ENCODE measurements at places on chromosomes 3 and 15.

GRCh38 chr3:7707187-7707586 lies 794.4 kb upstream of the LMCD1 start:
- no peak for DNase-seq

DNA sequence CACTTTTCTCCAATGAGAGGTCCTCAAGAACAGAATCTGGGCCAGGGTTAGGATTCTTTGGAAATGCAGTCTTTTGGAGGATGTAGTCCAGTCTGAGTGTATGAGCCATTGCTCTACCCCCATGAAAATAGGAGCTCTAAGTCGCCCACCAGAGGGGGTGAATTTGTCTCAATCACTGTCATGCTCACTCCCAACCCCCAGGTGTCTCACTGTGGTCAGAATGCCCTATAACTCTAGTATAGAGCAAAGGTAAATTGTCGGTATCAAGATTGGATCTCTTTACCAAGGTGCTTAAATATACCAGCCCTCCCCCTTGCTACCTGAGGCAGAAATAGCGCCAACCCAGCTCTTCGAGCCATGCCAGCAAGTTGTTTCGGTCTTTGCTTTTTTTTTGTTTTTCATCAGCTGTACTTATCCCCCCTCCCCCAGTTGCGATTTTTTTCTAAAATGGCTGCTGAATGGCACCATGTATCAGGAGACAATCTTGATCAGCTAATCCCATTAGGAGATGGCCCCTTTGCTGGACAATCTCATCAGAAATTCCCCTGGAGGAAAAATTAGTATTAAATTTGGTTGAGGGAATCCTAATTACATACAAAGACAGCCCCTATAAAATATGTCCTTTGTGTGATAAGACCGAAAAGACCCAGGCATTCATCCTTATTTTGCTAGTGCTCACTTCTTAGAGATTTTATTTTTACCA lies 130.7 kb downstream of the EBLN2 start:
- no peak for DNase-seq

- no peak for DNase-seq
Measured at GRCh38 chr15:94743668-94744067, 512.3 kb downstream of the MCTP2 start.

DNA sequence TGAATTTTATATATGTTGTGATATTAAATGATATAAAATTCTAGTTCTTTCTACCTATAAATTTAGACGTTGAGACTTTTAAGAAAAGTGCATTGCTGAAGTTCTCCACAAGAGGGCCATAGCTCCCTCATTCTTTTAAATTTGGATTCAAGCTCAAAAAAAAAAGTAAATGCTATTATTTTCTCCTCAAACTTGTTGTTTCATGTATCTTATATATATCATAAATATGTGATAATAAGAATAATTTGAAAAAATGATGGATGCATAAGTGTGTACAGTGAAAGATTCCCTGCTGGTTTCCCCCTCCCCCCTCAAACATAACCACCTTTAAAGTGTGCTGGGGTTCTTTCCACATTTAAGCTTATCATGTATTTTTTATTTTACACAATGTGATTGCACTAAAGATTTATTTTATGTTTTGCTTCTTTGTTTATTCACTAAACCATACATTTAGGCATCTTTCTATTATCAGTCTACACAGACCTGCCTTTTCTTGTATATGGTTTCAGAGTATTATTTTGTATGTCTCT lies 769.4 kb upstream of the GOLIM4 start:
- no peak for DNase-seq

- no peak for DNase-seq
Measured at GRCh38 chr3:186882150-186882524, 39.6 kb downstream of the ADIPOQ start.

DNA sequence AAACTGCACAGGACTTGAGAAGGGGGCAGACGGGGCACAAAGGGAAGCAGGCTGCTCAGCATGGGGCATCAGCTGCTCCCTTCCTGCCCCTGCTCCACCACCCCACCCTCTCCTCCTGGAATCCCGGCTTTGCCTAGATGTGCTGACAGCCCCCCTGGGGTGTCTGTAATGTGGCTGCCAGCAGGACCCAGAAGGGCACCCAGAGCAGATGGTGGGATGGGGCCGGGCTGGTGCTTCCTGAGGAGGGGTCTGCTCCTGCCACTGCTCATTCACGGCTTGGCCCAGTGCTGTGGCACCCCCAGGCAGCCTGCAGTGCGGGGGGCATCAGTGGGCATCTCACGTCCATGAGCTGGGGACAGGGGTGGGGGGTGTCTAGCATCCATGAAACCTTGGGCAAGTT lies 10.2 kb downstream of the H1-8 start:
- DNase-seq = no peak

GRCh38 chr3:52833202-52833601 lies 1.6 kb downstream of the MUSTN1 start:
- no peak for DNase-seq

DNA sequence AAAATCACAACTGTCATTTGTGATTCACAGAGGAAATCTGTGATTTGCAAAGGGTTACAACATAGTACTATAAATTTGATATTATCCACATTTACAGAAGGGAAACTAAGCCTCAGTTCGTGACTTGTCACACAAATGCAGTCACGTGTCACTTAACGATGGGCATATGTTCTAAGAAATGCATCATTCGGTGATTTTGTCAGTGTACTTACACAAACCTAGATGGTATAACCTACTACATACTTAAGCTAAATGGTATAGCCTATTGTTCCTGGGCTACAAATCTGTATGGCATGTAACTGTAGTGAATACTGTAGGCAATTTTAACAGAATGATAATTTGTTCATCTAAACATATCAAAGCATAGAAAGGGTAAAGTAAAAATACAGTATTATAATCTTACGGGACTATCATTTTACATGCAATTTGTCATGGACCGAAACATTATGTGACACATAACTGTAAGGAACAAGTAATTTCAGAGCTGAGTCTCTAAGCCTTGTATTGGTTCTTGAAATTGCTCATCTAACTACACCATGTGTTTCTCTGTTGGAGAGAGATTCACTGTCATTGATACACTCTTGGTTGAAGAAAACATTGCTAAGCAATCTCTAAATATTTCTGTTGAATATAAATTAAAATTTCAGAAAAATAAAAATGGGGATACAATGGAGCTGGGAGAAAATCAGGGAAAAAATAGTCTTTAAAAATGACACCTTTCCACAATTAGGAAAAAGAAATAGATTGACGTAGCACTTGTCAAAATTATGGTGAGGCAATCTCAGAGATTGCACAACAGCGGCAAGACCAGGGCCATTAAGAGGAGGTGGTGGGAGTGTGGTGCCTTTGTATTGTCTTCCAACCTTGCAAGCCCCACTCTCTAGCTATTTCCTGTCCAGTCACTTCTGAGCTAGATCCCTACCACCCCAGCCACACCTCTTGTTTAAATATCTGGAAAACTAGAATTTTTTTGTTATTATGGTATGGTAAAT lies 645.8 kb upstream of the TBL1XR1 start:
- DNase-seq = no peak

DNA sequence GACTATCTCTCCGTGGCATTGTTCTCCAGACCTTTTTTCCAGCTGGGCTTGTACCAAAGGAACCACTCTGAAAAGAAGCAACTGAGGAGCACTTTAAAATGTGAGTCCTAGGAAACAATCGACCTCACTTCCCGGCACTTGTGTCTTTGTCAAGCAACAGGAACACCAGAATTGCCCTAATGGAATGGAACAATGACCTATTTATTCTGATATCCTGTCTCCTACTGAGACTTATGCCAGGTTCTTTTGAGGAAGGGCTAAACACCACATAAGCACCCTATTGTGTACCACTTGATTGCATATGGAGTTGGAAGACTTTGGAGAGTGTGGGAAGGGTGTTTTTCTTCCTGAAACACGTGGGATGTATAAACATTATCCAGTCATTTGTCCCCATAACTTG lies 56.8 kb upstream of the TGFBR2 start:
- DNase-seq = no peak

GRCh38 chr3:13372656-13373055 lies 47.5 kb downstream of the NUP210 start:
- DNase-seq = no peak

GRCh38 chr15:100924436-100924835 lies 5.3 kb downstream of the LRRK1 start:
- no peak for DNase-seq

GRCh38 chr15:80785335-80785734 lies 6.2 kb downstream of the CEMIP start:
- no peak for DNase-seq

- DNase-seq = no peak
Measured at GRCh38 chr3:127684871-127685707, 12.3 kb downstream of the ABTB1 start.

DNA sequence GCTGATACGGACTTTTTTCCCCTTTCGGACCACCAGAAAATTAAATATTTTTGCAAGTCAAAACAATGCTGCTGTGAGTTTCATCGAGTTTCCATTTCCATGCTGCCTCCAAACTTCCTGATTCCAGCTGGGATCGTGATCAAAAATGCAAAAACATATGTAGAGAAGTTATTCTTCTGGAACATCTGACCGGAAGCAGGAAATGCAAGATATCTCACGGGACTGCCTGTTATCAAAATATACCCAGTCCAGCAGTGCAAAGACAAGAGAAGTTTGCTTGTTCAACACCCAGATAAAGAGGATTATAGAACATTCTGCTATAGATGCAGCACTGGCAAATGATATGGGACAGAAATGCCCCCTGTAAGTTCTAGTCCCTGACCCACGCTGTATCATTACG lies 726.7 kb upstream of the NR2F2 start:
- DNase-seq = no peak

DNA sequence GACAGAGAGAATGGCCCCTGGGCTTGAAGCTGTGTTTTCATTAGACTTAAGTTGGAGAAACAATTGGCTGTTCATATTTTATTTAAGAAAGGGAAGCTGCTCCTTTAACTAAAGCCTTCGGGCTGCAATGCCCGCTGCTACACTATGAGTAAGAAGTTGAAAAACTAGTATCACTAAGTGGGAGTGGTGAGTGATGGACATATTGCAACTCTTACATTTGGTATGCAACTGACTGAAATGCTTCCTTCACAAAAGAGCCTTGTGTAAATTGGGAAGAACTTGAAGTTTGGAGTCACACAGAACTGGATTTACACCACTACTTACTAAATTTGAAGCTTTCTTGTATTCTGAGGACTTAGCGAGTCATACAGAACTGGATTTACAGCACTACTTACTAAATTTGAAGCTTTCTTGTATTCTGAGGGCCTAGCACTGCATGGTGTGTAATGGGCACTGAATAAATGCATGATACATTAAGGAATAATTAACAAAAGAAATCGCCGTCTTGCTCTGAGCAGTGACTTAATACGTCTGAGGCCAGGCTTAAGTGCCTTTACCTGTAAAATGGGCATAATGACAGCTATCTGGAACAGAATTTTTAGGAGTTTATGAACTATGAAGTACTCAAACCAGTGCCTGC lies 149.5 kb downstream of the RYR3 start:
- DNase-seq = no peak

GRCh38 chr15:60611592-60612346 lies 132.8 kb upstream of the ICE2 start:
- no peak for DNase-seq

- DNase-seq = no peak
Measured at GRCh38 chr15:64600794-64601193, 140.4 kb downstream of the ZNF609 start.

DNA sequence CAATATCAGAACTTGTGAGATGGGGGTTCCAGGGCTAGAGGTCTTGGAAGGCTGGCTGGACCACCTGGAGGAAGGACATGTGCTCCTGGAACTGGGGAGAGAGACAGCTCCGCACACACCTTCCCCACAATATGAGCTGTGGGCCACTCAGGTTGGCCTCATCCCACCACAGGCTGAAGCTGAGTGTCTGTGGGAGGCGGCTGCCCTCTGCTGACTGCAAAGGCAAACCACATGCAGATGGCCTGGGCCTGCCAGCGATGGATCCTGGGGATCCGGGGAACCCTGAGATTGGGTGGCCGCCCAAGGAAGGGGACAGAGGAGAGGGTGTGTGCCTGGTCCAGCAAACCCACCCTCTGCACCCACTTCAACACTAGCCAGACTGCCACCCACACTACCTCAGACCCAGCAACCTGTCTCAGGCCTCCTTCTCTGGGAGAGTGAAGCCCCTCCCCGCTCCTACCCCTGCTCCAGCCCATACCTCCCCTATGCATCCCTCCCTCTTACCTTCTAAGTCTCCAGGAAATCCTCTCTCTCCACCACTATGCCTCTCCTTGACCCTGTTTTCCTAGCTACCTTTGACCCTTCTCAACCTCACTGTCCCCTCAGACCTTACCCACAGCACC lies 44.8 kb downstream of the CYP11A1 start:
- no peak for DNase-seq

- DNase-seq = no peak
Measured at GRCh38 chr15:53414167-53414566, 345.3 kb downstream of the WDR72 start.

GRCh38 chr3:184565421-184566211 lies 4.0 kb downstream of the EPHB3 start:
- no peak for DNase-seq

GRCh38 chr3:107907996-107908395 lies 182.8 kb downstream of the CD47 start:
- DNase-seq = no peak

GRCh38 chr3:89419647-89420241 lies 312.3 kb downstream of the EPHA3 start:
- no peak for DNase-seq

- DNase-seq = peak; percentile 5
Measured at GRCh38 chr3:197256836-197257444, 41.5 kb downstream of the DLG1 start.

GRCh38 chr3:13164893-13165492 lies 91.8 kb upstream of the IQSEC1 start:
- no peak for DNase-seq

All from stimulated activated CD4-positive, alpha-beta T cell treated with anti-CD3 and anti-CD28 coated beads, Interleukin-1b, Interleukin-23, amount 100 ng/mL, for 1 hour (primary cell).